ENCODE measurements at places on chromosomes 16 and 17.

GRCh38 chr17:74385201-74385600, 17.9 kb downstream of the GPR142 start:
- DNase-seq = no peak

DNA sequence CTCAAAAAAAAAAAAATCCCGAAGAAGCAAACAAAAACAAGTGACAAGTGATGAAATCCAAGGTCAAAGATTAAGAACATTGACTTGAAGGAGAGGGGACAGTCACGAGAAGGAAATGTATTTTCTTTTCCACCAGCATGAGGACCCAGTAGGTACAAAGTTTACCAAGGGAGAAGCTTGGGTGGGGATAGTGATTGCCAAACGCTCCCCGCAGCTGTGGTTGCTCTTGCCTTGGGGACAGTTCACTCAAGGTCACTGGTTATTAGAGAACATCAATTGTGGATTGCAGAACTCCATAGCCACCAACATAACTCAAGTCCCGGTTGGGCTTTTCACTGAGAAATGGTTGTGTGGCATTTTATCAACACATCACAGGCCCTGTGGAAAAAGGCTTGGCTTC, 27.0 kb downstream of the RSL1D1 start:
- no peak for DNase-seq

DNA sequence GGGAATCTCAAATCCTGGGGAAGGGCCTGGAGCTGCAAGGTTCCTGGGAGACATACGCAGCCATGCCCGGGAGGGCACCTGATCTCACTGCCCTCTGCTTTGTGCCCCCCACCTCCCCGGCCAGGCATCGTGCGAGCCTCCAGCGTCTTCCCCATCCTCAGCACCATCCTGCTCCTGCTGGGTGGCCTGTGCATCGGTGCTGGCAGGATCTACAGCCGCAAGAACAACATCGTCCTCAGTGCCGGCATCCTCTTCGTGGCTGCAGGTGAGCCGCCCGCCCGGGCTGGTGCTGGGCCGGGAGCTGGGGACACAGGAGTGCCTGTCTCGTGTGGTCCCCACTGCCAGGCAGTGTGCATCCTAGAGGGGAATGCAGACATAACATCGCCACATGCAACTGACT, 19.6 kb upstream of the CACNG1 start:
- DNase-seq = no peak

DNA sequence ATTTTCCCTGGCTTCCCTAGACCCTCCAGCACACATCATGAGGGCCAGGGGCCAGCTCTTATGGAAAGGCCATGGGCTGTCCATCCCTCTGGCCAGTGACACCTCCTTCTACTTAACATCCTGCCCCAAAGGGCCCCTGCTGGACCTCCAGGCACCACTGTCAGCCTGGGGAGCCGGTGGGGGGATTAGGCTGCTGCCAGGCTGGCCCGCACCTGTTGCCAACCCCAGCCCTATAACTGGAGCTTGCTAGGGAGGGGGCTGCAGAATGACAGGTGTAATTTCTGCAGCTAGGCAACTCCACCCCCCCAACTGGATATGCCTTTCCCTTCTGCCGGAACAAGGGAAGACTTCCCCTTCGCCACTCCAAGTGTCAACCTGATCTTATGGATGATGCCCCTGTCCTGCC, 12.5 kb downstream of the RARA start:
- no peak for DNase-seq

DNA sequence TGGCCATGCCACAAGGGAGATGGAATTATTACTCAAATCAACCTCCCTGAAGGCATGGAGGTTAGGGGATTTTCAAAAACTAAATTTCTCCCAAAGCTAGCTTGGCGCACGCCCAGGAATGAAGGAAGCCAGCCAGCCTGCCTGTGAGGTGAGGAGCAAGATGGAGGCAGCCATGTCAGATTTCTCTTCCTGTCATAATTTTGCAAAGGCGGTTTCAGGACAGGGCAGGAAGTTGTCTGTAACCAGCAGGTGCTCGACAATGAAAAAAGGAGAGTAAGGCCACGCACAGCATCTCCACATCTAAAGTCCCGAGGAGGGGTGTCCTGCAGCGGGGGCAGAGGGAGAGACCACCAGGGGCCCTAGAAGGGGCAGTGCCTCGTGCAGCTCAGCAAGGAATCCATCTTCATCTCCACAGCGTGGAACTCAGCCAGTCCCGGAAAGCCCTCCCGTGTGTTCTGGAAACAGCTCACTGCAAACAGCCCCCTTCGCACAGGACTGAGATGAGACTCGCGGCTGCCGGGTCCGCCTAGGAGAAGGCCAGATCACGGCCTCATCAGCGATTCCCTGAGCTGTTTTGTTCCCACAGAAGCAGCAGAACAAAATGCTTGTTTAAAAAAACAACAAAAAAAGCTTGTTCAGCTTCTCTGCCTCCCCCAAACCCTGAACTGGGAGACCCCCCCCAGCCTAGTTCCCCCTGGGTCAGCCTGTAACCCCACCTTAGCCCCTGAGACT, 47.8 kb downstream of the SLC7A5 start:
- no peak for DNase-seq

DNA sequence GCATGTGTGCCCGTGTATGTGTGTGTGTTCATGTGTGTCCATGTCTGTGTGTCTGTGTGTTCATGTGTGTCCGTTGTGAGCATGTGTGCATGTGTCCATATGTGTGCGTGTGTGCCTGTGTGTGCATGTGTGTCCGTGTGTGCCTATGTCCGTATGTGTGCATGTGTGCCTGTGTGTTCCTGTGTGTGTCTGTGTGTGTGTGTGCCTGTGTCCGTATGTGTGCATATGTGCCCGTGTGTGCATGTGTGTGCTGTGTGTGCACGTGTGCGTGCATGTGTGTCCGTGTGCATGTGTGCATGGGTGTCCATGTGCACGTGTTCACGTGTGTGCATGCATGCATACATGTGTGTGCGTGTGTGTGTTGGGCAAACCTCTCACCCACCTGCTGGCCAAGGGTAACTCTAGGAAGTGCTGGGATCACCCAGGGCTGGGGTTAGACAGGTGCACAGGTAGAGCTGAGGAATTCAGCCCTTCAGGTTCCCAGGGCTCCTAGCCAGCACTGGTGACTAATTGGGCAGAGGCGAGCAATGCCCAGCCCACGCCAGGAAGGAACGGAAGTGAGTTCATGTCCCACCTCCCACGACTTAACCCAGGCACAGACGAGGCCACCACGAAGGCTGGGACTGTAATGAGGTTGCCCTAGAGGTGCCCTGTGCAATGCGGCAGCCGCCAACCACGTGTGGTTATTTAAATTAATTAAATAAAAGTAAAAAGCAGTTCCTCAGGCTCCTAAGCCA, 8.2 kb upstream of the CSNK1D start:
- no peak for DNase-seq

DNA sequence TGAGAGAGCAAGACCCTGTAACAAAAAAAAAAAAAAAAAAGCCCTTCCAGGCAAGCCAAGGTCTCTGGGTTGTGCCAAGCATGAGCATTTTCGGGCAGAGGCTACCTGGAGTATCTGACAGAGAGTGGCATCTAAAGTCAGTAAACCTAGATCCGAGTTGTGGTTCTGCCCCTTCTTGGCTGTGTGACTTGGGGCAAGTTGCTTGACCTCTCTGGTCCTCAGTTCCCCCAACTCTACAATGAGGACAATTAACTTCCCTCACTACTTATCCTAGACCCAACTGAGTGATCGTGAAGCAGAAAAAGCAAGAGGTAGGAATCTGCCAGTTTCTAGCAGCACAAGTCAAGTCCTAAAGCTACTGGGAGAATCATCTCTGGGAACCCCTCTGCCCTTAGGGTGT, 34.4 kb downstream of the TMEM186 start:
- DNase-seq = no peak

- no peak for DNase-seq
These were observed 3.6 kb upstream of the CCL1 start for GRCh38 chr17:34366529-34367107.

DNA sequence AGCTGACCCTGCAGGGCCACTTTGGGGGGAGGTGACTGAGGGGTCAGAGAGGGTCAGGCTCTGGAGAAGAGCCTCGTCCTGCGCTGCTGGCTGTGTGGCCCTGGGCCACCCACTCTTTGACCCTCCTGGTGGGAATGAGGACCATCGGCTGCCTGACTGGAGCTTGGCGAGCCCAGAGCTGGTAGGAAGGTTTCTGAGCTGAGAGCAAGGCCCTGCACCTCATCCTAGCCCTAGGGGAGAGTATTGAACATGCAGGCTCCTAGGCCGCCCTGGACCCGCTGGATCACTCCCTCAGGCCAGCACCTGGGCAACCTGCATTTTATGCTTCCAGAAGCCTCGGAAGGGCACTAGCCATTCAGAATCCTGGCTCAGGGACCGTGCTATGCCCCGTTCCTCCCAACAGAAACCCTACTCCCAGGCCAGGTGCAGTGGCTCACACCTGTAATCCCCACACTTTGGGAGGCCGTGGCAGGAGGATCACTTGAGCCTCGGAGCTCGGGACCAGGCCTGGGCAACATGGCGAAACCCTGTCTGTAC, 14.5 kb downstream of the MAP2K3 start:
- no peak for DNase-seq

- DNase-seq = no peak
These were observed 20.7 kb upstream of the CMTM4 start for GRCh38 chr16:66717112-66717675.
